ENCODE measurements at places on chromosomes 7 and 10.

DNA sequence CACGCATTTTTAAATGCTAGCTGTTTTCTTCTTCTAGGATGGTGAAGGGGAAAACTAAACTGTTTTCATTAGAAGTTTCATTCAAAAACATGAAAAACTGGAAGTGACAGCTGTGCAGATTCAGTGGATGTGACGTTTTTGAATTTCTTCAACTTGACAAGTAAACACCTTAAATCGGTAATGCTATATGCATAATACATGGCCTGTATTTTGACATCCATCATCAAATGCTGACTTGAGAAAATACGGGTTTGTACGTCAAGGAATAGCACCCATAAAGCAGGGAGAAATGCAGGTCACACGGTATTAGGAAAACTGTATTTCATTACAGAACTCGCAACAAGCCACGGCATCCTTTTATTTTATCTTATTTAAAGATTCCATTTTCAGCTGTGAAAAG, 720.5 kb downstream of the KCNMA1 start:
- DNase-seq = no peak

DNA sequence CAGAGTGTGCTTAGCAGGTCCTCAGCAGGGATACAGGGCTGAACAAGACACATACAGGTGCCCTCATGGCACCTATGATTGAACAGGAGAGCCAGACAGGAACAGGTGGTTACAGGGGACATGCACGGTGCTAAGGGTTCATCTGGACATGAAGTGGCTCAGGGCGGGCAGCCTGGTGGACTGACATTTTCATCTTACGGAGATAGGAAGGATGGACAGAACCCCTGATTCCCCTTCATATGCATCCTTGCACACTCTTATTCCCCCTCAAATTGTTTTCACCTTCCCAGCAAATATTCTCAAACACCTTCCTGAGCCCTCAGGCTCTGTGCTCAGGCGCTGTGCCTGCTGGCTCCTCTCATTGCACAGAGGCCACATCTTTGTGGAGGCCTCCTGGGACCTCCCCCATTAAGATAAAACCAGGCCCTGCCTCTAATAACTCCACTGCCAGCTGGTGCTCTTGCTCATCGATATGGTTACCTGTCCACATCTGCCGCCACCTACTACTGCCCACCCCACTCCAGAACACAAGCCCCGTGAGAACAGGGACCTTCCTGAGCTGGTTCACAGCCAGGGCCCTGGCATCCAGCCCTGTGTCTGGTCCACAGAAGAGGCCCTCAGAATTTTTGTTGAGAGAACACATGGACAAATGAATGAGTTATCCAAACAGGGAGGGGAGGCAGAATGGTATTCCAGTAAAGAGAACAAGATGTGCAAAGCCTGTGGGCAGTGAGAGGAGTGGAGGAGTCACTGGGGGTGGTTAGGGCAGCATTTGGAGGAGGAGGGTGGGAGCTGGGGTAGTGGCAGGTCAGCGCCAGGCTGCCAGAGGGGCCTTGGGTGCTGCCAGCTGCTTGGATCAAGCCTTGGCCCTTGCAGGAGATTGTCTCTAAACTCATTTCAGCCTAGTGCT, 68.9 kb upstream of the AQP1 start:
- DNase-seq = no peak

GRCh38 chr10:88990384-88991160, at the start of gene FAS:
Gene FAS (plus strand): TSS chr10:88990798. CDS start chr10:88990877, 79 bp downstream.
- no peak for DNase-seq

DNA sequence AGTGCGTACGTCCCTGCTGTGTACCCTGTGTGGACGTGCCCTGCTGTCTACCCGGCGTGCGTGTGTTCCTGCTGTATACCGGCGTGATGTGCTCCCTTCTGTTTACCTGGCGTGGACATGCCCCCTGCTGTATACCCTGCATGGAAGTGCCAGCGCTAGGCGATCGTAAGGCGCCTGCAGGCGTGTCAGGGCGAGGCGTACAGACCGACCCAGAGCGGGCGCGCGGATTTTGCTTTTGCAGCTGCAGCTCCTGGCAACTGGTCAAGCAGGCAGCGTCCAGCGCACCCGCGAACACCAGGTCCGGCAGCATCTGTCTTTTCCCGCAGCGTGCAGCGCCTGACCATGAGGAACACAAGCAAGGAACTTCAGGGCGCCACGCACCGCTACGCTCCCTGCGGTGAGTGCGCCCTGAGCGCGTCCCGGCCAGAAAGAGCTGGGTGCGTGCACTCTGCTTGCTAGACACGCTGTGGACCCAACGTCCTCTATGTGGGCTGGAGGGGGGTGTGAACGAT, 680 bp downstream of the C7orf57 start:
- no peak for DNase-seq

DNA sequence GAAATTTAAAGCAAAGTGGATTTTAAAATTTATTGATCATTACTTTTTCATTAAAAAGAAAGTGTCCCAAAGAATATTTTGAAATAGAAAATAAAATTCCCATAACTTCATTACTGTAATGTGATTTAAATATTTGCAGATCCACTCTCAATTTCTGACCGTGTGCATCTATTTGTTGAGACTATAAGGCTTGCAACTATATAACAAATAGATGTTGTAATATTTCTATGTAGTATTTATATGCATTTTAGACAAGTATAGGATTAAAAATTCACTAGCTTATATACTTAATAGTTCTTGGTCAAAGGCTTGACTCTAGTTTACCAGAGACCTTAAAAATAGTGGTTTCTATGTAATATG, 3.8 kb downstream of the HHEX start:
- DNase-seq = no peak
